ENCODE measurements at places on chromosomes 2 and 18. TPM values are rescaled to one million over a fixed set of nuclear protein-coding genes. Genes with fewer than 3 reads are reported as not detected.

The GPR45 gene
- total RNA-seq = not detected

The UBE2E3 gene
- 57.1 TPM for total RNA-seq

The GKN1 gene
- total RNA-seq = not detected

The GRHL1 gene
- total RNA-seq = 0.30 TPM

The CMPK2 gene
- total RNA-seq = 4.9 TPM

The SLC23A3 gene
- 0.42 TPM for total RNA-seq

The ZNF521 gene
- 10.4 TPM for total RNA-seq

The BMP10 gene
- not detected for total RNA-seq

The SNTG2 gene
- total RNA-seq = not detected

The CDH2 gene
- 37.7 TPM for total RNA-seq

The SERPINB11 gene
- not detected for total RNA-seq

The CXCR2 gene
- total RNA-seq = not detected

The NYAP2 gene
- not detected for total RNA-seq

The TLX2 gene
- total RNA-seq = 2.8 TPM

The UGT1A8 gene
- not detected for total RNA-seq

The ABCB11 gene
- not detected for total RNA-seq

The PSMA8 gene
- not detected for total RNA-seq

The ABHD1 gene
- total RNA-seq = 0.53 TPM

The ASIC4 gene
- total RNA-seq = 0.15 TPM

The RTP5 gene
- not detected for total RNA-seq

The FEZ2 gene
- 45.4 TPM for total RNA-seq

The COL4A3 gene
- not detected for total RNA-seq

The CENPO gene
- total RNA-seq = 35.5 TPM

The RAB27B gene
- total RNA-seq = 1.5 TPM
